Fibroblast of skin of abdomen (primary cell): ENCODE measurements at places on chromosomes 2 and 18.

DNA sequence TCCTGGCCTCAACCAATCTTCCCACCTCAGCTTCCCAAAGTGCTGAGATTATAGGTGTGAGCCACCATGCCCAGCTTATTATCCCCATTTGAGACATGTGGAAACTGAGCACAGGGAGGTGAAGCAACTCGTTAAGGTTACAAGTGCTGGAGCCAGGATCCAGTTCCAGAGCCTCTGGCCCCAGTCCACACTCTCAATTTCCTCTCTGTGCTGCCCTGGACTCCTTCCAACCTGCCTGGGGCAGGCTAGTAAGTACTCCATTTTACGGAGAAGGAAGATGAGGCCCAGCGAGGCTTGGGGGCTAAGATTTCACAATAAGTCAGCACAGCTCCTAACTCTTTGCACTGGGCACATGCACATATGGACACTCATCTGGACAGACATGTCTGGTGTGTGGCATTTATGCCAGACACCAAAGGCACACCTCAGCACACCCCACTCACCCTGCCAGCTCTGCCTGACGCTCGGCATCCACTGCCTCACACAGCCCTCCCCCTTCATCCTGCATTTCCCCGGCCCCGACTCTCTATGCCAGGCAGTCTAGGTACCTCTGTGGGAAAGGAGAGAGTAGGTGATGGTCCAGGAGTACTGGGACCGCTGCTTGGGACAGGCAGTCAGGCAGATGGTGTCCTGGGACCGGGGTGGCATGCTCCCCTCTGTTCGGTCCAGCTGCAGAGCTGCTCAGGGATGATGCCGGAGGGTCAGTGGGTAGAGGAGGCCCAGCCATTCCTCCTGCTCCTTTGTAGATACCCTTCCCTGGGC lies 20.5 kb downstream of the CFAP65 start:
- DNase-seq: no peak

GRCh38 chr18:8800445-8800844 lies 95.1 kb downstream of the MTCL1 start:
- peak; percentile 99 for DNase-seq

DNA sequence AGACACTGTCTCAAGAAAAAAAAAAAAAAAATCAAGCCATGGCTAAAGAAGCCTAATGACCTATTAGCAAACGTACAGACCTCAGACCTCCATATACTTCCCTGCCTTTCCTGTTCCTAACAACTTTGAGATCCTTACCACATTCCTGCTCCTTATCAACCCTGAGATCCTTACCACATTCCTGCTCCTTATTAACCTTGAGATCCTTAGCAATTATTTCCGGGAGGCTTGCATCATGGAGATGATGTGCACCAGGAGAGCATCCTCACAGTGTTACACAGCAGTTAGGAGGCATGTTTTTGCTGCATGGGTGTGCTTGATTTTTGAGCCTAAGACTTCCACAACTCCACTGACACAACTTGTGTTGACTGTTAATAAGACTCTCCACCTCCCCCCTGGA lies 54.6 kb upstream of the RASGRP3 start:
- peak; percentile 32 for DNase-seq

DNA sequence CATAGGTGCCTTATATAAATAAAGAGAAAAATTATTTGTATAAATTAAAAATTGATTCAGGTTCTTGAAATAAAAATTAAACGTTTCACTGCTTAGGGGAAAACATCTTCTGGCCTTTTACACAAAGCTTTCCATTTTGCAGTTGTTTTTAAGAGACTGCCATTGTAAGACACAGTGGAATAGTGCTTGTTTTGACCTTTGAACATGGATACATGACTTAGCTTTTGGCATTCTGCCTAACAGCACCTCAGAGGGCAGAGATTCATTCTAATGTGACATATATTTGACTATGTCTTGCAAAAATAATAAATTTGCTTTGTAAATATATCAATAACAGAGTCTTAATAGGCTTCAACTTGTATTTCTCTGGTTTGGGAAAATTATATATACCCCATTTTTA lies 142.1 kb downstream of the SLC4A10 start:
- DNase-seq: no peak

- peak; percentile 1 for DNase-seq
Measured at GRCh38 chr2:210913461-210913860, 357.1 kb downstream of the CPS1 start.

- no peak for DNase-seq
Measured at GRCh38 chr2:198874472-198874858, 583.3 kb downstream of the SATB2 start.

DNA sequence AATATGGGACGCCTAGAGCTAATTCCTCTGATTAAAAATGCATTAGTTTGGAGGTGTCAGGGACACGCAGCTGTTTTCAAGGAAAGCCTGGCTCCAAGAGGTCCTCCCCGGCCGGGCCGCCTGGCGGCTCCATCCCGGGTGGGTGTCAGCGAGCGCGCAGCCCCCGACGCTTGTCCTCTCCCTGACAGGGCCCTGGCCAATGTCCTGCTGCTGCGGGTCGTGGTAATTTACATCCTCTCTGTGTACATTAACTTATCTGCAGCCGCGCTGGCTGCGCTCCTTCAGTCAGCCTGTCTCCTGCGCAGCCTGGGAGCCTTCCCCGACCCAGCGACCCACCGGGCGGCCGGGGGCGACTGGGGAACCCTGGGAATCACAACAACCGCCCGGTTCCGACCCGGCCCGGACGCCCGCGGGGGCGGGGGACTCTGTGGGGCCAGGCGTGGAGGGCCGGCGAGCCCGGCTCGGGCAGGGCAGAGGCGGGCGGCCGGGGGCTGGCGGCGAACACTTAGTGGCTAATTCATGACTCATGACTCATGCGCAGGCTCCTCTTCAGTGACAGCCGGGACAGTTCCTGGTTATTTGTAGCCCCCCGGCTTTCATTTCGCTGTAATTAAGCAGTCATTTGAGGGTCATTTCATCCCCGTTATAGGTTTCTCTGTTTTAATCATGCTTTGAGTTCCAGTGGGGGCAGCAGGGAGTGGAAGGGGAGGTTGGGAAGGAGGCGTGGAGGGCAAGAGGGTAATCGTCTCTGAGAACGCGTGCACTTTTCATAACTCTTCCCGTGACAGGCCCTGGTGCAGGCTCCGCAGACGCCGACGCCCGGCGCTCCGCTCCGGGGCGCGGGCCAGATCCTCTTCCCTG lies 141.9 kb upstream of the CTAGE1 start:
- peak; percentile 62 for DNase-seq

DNA sequence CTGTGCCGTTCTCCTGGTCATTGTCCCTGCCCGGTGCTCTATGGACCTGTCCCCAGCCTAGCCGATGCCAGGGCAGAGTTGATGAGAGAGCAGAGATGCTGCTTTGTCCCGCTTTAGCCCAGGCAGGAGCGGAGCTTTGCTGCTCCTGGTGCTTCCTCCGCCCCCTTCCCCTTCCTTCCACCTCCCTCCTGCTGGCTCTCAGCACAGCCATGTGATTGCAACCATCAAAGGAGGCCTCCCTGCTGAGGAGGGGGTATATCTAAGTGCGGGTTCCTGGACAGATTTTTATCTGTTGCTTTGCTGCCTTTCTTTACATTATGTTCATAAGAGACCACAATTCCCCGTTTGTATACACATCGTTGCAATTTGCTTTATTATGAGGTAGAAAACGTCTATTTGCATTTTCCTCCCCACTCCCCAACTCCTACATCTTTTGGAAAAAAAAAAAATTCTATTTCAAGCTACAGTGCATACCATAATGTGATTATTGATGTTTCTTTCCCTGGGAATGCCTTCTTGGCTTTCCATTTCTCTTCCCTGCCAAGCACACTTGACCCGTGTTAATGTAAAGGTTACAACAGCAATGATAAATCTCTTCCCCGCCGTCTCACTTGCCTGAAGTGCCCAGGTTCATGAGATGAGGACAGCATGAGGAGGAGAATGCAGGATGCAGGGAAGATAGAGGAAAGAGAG lies 25.4 kb downstream of the ALPK2 start:
- DNase-seq: peak; percentile 72

DNA sequence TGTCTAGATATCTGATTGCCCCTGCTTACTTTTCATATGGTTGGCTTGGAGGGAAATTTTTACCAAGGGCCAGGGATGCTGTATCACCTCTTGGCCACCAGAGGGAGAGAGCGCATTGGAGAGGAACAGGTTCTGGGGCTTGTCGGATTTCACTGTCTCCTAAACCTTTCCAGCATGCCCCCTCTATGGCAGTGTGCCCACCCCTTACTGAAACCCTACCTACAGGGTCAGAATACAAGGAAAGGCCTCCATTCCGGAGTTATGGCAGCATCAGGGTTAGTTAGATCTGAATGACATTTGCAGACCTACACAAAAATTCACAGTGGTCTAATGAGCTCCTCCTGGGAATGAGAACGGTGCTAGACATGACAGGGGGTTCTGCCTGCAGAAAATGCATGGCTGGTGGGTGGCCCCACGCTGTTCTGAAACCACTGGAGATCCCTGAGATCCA lies 5.8 kb downstream of the SLC14A2 start:
- DNase-seq: peak; percentile 39

GRCh38 chr2:69251943-69252342 lies 135.1 kb downstream of the GFPT1 start:
- DNase-seq: no peak

- DNase-seq: no peak
Measured at GRCh38 chr2:230343747-230344146, 16.8 kb downstream of the SP140L start.

GRCh38 chr2:231590614-231591013 lies 2.0 kb upstream of the TEX44 start:
- DNase-seq: no peak

DNA sequence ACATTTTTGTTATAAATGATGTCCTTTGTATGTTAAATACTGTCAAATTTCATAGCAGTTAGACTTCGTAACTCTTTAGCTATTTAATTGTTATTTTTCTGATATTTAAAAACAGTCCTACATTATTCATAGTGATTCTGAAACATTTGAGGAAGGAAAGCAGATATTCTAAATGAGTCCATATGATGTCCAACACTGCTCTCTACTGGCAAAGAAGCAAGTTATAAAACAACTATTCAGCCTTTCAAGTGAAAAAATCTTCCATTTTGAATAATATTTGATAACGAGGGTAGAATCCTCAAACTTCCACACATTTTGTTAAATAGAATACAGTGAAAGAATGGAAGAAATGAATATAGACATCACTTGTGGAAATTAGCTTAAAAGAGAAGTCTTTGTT lies 220.8 kb downstream of the GULP1 start:
- DNase-seq: peak; percentile 67

DNA sequence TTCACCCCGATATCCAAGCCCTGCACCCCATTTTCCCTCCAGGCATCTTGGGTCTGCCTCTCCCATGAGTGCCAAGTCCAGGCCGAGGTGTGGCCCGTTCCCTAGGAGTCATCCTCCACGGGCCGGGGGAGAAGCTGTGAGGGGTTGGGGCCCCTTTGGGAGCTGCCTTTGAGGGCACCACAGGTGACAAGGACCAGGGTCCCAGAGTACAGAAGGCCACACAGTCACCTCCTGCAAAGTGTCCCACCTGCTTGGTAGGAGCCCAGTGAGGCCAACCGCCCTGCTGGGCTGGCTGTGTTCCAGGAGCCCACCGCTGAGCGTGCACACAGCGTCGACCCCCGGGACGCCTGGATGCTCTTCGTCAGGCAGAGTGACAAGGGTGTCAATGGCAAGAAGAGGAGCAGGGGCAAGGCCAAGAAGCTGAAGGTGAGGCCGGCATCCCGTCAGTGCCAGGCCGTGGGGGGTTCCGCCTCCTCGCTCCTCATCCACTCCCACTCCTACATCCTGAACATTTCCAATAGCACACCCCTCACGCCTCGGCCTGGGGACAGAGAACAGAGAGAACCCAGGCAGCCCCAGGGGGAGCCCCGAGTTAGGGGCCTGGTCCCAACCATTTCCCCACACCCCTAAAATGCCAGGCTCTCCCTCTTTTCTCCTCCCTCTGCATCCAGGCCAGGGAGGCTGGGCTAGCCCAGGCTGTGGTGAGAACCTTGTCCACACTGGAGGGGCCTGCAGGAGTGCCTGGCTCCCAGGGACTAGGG lies 2.7 kb downstream of the ERFE start:
- no peak for DNase-seq

- no peak for DNase-seq
Measured at GRCh38 chr2:228518-229278, 35.1 kb downstream of the SH3YL1 start.

- no peak for DNase-seq
Measured at GRCh38 chr2:37786854-37787253, 115.4 kb upstream of the CDC42EP3 start.

GRCh38 chr18:22550861-22551260 lies 133.1 kb upstream of the CTAGE1 start:
- no peak for DNase-seq

GRCh38 chr2:10930721-10931516 lies 19.2 kb downstream of the KCNF1 start:
- peak; percentile 65 for DNase-seq

DNA sequence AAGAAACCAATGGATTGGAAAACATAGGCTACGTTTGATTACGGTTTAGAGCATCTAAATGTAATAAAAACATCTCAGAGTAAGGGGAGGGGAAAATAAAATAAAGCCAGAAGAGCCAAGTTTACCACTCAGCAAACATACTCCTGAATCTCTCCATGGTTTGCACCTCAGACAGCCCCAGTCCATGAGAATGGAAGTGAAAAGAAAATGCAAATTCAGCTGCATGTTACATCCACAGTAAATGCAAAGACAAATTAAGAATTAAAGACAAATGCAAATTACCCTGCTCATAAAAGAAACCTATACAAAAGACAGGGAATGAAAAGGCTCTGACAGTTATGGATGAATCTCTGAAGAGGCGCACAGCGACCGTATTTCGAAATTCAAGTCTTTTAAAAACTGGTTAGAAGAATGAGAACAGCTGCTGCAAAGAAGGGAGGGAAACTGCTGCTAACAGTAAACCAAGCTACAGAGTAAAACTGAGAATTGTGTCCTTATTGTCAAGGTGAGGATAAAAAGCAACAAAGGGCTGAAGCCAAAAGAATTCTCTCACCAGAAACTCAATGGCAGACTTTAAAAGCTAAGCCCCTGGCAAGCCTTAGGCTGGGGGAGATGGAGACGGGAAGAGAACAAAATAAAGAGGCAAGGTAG lies 197.9 kb upstream of the ACVR2A start:
- no peak for DNase-seq

GRCh38 chr2:190340369-190340768 lies 3.0 kb upstream of the INPP1 start:
- DNase-seq: no peak

GRCh38 chr2:45867349-45867748 lies 215.9 kb downstream of the PRKCE start:
- DNase-seq: no peak

- no peak for DNase-seq
Measured at GRCh38 chr2:44246436-44246835, 28.8 kb upstream of the SLC3A1 start.

DNA sequence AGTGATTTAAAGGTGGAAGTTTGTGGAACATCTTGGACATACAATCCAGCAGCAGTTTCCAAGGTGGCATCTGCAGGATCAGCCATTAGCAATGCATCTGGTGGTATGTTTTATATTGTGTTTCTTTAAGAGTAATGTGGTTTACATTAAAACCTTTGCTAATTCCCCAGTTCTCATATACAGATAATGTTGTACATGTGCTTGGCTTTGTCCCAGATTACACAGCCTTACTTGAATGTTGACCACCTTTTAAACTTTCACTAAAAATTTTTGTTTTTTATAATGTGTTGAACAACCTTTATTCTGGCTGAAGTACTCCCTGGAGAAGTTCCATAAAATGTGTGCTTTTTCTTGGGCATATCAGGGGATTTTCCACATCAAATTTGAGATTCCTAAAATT lies 57.5 kb downstream of the MIB1 start:
- peak; percentile 21 for DNase-seq

- no peak for DNase-seq
Measured at GRCh38 chr2:222242532-222242931, 56.3 kb downstream of the PAX3 start.
